ENCODE measurements at places on chromosomes 6 and 20.

- no peak for DNase-seq
Measured at GRCh38 chr6:146657432-146657831, 58.7 kb downstream of the ADGB start.

- no peak for DNase-seq
Measured at GRCh38 chr20:33719277-33719988, 677 bp downstream of the PXMP4 start.

GRCh38 chr6:168634541-168635328 lies 193.8 kb downstream of the SMOC2 start:
- DNase-seq, result no peak

DNA sequence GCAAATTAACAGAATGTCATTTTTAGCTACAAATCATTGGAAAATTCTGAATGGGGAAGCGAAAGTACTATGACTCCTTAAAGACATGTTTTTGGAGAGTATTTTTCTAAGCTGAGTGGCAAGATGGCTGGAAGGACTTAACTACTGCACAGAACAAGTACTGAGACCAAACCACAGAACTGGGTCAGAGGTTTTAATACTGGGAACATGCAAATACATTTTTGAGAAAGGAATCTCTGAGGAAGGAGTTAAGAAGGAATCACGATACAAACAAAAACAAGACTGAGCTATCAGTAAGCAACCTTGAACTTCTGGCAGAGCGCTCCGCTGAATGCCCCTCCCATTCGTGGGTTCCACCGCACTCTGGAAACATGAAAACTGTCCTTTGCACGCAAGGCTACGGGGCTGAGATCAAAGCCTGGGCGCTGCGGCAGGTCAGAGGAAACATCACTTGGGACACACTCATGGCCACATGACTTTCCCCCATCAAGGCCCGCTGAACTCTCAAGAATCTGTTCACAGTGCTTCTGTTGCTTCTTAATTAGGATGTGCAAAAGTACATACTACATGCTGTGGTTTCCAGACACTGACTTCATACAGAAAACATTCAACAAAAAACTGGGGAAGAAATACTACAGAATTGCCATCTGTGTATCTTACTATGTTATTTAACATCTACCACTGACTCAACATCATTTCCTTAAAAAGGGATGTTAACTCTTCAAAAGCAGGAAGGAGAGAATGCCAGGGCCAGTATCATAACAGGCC lies 27.8 kb downstream of the SLC23A2 start:
- no peak for DNase-seq

- DNase-seq, result no peak
Measured at GRCh38 chr20:16434062-16434664, 139.1 kb downstream of the KIF16B start.

DNA sequence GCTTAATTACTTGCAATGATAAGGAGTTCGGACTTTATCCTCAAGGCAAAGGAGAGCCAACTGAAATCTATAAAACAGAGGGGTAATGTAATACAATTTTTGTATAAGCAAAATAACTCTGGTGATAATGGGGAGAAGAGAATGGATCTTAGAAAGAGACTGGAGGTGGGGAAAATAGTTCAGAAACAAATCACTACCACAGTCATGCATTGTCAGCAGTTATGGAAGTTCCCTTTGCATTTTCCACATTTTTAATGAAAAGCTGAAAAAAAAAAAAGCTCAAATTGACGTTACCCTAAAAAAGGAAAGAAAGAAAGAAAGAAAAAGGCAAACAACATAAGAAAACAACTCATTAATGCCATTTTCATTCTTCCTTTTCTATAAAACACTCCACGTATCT lies 337.6 kb upstream of the HSF2 start:
- DNase-seq, result no peak

- no peak for DNase-seq
Measured at GRCh38 chr6:71391126-71391525, 102.5 kb downstream of the OGFRL1 start.

DNA sequence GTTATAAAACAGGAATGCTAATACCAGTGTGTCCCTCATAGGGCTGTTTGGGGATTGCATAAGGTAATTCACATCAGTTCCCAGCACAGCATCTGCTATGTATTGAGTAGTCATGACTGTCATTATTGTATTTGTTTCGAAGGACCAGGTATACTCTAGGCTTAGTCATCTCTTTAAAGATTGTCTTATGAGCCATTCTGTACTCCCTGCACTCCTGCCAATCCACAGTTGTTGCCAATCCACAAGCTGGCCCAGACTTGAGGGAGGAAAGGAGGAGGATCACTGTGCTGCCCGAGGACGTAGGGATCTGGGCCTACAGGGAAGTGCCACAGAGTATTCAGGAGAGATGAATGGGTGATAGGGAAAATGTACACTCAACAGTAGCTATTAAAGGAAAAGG lies 113.0 kb upstream of the TIAM2 start:
- DNase-seq, result no peak

- no peak for DNase-seq
Measured at GRCh38 chr6:169407325-169407724, 153.7 kb upstream of the THBS2 start.

DNA sequence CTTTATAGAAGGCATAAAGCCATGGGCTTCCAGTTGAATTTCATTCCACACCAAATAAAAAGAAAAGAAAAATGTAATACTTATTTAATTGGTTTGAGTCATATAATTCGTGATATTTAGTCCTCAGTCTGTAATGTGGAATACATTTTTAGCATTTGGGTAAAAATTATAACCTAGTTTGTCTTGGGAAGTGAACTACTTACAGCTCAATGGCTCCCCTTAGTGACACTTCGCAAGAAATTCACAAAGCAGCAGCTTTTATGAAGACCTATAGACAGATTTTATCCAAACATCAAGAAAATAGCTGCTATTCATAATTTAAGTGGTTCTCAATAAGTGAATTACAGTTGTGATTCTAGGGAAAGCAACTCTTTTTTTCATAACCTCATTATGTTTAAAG lies 72.1 kb downstream of the RSPO3 start:
- no peak for DNase-seq

DNA sequence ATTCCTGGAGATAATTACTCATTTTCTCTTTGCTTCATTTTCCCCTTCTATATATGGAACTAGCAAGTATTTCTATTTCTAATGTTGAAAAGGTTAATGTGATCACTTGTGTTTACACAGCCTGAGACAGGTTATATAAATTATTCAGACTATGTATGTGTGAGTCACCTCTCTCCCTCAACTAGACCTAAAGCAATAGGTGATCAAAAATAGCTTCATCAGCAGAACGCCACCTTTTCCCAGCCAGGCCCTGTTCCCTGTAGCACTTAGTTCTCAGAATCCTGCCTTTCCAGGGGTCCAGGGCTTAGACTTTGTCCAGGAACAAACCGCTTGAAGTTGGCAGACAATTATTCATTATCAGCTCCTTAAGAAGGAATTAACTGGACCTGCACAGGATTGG lies 125.3 kb upstream of the EXOC2 start:
- no peak for DNase-seq

DNA sequence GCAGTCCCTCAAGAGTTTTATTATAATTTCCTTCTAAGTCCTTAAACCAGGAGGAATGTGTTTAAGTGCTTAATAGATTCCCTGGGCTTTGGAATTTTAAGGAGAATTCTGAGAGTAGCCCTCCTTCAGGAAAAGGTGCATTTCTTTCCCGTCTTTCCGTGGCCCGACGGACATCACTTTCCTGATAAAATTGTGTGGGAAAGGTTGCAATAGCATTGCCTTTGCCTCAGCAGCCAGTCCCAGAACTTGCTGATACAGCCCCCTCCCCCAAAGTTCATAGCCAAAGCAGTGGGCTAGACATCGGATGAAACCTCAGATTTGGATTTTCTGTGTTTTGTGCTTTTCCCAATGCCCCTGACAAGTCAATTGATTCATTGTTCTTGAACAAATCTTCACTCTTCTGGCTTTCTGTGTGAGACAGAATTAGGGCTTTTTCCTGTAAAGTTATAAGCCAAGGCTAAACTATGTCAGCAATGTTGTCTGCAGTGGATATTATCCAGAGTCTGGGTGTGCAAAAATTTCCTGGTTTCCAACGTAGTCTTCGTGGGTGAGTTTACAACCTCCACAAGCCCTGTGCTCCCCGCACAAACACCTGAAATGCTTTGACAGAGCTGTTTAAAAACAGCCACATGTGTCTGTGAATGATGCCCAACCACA lies 1.1 kb upstream of the SMOC2 start:
- DNase-seq, result no peak

DNA sequence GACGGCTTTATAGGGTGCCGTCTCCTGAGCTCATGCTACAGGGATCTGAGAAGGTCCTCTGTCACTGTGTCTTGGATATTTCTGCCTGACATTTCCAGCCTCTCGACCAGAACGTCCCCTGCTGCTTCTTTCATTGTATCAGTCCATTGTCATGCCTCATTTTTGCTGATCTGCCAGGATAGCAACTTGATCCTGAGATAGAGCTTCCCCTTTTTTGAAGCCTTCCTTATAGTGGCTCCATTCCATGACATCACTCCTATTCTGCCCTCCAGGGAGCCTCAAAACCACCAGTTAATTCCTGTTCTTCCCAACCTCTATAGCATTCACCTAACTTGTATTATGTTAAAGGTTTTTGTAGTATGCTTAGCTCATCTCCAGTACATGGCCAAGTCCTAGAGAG lies 431.8 kb upstream of the NOX3 start:
- DNase-seq, result no peak

- no peak for DNase-seq
Measured at GRCh38 chr6:17505062-17505476, 95.0 kb upstream of the FAM8A1 start.
